Calu3 (cell line): ENCODE measurements at places on chromosomes 4 and X.
A peak's percentile ranks its signal among the peaks of the same experiment; 100 is the strongest.

GRCh38 chrX:154802947-154803346 lies 2.3 kb downstream of the MPP1 start:
- no peak for DNase-seq

- no peak for DNase-seq
Observed at GRCh38 chr4:42152507-42153504, at the start of gene BEND4. BEND4 (minus strand) TSS chr4:42152655; CDS start chr4:42152143, 512 bp downstream.

DNA sequence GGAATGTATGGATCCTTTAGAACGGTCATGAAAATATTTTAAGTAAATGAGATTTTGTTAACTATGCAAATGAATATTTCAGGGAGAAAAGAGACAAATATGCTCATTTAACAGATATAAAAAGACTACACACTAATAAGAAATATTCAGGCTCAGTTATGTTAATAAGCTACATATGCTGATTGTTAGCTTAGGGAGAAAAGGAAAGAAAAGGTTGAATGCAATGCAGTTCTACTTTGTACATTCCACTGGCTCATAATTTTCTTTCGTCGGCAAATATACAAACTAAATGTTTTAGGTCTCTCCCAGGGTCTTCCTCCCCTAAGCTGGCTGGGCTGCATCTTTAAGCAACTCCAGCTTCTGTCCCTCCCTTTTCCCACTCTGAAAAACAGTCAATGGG lies 2.7 kb upstream of the RTL3 start:
- no peak for DNase-seq

DNA sequence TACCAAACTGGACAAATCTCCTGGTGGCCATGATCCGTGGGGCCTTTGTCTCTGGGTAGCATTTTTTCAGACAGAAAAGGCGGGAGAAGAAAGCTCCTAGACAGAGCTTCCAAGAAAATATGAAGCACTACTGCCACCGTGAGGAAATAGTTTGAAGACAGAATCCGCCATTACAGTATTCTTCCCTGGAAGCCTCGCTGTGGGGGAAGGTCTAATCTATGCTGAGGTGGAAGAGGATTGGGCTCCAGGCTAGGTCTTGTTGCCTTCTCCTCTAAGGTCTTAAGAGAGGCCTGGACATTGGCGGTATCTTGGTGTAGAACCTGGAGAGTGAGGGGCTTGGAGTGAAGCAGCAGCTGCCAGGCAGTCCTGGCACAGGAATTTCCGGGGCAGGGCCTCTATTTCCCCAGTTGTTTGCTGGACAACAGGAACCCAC lies 218.9 kb downstream of the OR13H1 start:
- no peak for DNase-seq

DNA sequence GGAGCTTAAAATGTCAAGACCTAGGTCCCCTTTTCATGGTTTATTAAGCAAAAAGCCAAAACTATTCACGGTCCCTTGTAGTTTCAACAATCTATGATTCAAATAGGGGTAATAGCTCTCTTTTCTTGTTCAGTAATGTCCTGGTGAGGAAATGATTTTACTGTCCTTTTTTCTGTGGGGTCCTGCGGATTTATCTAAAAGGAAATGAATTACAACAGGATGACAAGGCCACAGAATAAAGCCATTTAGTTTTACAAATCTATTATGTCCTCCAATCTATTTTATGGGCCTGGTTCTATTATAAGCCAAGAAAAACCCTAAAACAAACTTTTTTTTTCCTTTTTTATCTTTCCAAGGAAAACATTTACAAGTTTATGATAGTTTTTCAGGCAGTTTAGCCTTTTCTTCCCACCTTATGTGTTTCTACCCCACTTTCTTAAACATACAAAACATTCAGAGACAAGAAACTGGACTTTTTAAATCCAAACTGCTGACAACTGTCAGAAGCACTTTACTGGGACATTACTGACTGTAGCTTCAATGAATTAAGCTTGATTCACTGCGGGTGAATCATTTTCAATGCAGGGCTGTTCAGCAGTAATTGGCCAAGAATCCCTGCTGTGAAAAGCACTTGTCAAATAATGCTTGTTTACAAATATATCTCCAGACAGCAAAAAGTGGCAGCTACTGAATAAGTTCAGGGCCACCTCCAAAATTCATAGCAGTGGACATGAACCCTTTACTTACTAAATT lies 4.3 kb downstream of the EPHA5 start:
- DNase-seq: no peak

- DNase-seq: no peak
Observed at GRCh38 chrX:28472926-28473325, 114.3 kb upstream of the IL1RAPL1 start.

- DNase-seq: no peak
Observed at GRCh38 chr4:144584428-144584827, 61.5 kb upstream of the HHIP start.

DNA sequence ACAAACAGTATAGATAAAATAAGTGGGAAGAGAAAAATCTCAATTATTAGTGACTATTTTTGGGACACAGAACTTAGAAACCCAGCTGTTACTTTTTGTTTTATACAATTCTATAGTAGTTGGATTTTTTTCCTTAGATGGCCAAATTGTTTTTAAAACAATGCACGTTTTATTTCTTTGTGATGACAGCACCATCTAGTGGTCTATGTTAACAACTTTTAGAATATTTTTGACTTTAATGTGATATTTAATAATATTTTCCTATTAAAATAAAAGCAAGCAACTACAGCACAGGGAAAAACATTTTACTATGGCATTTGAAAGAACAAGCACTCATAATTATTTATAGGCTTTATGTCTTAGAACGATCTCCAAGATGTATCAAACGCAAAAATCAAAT lies 5.6 kb upstream of the SMIM31 start:
- no peak for DNase-seq

GRCh38 chr4:90994851-90995574 lies 867.8 kb downstream of the CCSER1 start:
- no peak for DNase-seq

DNA sequence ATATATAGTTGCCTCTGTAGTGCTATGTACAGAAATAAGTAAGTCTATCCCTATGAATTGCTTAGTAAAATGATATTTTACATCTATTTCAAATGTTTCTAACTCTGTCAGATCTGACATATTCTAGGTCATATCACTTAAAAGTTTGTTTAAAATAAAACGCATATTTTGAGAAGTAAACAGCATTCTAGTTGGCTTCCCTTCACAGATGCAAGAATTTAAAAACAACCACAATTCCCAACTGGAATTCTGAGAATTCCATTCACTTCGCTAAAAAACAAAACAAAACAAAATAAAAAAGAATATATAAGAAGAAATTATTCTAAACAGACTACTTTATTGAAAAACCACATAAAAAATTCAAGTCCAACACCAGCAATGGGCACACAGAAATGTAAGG lies 126.0 kb downstream of the PPP3CA start:
- DNase-seq: no peak

DNA sequence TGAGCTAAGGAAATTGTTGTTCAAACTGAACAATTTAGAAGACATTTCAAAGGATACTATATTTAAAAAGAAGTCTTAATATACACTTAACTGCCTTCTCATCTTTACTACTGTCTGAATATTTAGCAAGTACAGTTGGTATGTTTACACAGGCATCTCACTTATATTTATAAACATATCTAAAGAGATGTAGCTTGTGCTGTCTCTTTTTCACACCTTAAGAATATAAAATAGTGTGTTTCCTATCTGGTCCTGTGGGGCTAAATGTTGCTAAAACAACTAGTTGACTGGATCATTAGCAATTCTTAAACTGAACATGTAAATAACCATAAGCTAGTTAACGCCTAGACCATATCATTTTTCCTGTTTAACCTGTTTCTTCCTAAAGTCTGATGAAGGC lies 336.3 kb downstream of the PPP3CA start:
- no peak for DNase-seq

DNA sequence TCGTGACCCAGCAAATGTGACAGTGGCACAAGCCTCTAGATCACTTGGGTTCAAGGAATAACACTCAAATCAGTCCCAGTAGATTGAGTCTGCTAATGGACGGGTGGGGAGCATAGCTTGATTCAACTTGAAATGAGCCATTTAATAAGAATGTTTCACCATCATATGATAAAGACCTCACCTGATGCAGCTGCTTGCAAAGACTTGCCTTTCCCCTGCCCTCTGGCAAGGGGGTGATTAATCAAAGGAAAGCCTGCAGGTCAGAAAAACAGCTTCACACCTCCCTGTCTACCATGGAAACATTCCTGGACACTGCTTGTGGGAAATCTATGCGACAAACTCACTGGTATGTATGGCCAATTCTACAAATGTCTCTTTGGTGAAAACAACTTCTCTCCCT lies 54.5 kb downstream of the CD99L2 start:
- DNase-seq: no peak

DNA sequence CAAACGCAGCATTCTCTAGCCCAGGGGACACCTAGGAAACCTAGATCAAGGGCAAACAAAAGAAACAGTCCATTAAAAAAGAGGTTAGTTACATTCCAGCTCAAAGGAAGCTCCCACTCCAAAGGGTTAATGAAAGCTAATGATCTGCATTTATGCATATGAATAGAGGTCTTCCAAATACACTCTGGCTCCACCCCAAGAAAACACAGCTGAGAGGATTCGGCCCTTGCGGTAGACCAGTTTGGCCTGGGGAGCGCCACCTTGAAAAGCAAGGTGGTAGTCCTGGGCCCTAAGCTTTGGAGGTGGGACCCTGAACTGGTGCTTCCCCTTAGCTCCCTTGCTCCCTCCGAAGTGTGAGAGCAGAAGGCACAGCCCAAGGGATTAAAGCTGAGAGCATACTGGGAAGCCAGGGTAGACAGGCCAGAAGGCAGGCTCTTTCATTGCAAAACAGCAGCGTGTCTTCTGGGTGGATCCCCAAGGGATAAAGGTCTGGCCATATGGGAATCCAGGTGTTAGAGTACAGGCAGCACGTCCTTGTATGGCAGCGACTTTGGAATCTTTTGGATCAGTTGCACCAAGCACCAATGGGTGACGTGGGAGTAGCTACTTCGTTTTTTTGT lies 3.7 kb downstream of the GABRQ start:
- no peak for DNase-seq

DNA sequence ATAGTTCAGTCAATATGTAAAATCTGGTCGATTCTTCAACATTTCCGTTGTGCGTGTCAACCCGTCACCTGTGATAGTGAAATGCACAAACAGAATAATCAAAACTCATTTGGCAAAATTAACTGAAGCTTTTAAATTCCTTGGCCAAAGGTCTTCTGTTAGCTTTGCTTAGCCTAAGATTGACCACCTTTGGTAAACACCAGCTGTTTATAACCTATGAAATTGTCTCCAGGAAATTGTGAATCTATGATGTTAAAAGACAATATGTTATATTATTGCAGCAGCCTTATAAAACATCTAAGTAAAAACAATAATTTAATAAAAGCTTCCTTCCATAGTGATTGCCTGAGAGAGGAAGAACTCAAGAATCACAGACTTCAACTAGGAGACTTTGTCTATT lies 196.8 kb downstream of the IL15 start:
- no peak for DNase-seq

GRCh38 chr4:120228086-120228485 lies 161.4 kb upstream of the MAD2L1 start:
- DNase-seq: no peak

GRCh38 chr4:87306056-87306455 lies 16.6 kb downstream of the HSD17B13 start:
- no peak for DNase-seq

GRCh38 chr4:14719053-14719452 lies 283.2 kb upstream of the CPEB2 start:
- DNase-seq: peak; percentile 50

GRCh38 chr4:81828991-81829390 lies 357.3 kb upstream of the RASGEF1B start:
- DNase-seq: no peak

DNA sequence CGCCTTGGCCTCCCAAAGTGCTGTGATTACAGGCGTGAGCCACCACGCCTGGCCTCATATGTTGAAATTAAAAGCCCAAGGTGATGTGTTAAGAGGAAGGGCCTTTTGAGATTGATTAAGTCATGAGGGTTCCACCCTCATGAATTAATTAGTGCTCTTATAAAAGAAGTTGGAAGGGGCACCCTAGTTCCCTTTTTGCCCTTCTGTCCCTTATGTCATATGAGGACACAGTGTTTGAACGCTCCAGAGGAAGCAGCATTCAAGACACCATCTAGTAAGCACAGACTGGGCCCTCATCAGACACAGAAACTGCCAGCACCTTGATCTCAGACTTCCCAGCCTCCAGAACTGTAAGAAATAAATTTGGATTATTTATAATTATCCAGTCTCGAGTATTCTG lies 5.1 kb upstream of the APLN start:
- DNase-seq: no peak

GRCh38 chrX:129772796-129773431 lies 6.8 kb upstream of the SASH3 start:
- DNase-seq: no peak

DNA sequence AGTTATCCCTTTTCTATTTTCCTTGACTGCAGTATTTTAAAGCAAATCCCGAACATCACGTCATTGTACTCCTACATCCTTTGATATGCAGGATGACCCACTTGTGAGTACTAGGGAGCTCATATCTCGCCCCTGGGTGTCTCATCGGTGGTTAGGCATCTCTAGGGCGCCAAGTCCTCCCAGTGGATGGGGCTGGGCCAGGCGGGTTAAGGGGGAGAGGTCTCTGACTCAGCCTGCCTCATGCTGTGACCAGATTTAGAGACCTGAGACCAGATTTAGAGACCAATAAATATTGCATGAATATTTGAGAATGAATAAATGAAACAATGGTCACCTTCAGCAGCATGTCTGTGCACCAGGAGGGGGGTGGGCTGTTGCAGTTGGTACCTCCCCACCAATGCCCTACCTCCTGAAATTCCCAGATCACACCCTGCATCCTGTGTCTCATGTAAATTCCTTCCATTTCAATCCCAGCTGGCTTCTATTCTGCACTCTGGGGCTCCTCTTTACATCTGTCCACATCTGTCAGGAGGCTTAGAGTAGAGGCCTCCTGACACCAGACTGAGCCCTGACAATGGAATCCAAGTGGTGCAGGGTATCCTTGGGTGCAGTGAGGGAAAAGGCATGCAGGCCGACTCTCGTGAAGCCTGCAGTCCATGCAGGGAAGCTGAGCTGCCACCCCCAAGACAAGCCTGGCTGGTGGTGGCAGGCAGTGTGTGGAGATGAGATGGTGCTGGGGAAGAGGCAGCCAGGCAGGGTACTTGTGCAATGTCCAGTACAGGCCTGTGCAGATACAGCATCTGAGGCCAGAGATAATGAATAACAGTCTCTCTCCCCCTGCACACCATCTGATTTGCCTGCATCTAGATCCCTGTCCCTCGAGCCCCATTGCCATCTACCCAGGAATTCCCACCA lies 5.2 kb downstream of the APLN start:
- no peak for DNase-seq
